ENCODE measurements at places on chromosomes 12 and 14. TPM values are rescaled to one million over a fixed set of nuclear protein-coding genes. Genes with fewer than 3 reads are reported as not detected.

DNA sequence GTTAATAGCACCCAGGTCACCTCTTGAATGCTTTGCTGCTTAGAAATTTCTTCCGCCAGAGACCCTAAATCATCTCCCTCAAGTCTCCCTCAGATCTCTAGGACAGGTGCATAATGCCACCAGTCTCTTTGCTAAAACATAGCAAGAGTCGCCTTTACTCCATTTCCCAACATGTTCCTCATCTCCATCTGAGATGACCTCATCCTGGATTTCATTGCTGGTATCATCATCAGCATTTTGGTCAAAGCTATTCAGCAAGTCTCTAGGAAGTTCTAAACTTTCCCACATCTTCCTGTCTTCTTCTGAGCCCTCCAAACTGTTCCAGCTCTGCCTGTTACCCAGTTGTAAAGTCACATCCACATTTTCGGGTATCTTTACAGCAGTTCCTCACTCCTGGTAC, 41.0 kb downstream of the KTN1 start:
- no peak overlapping the region for H3K4me3 ChIP-seq
- DNase-seq = no peak
- no peak overlapping the region for H3K27ac ChIP-seq
- H3K36me3 ChIP-seq = peaks cover 20% of the 10 kb centered on the region
- H3K27me3 ChIP-seq = no peaks in the 10 kb centered on the region

- peaks cover 27% of the 10 kb centered on the region for H3K4me1 ChIP-seq
- no peak for DNase-seq
- no peaks in the 10 kb centered on the region for H3K36me3 ChIP-seq
- peaks cover 13% of the 10 kb centered on the region for H3K27me3 ChIP-seq
- no peak overlapping the region for H3K27ac ChIP-seq
These were observed 62.3 kb upstream of the EGLN3 start for GRCh38 chr14:34012978-34013720.

DNA sequence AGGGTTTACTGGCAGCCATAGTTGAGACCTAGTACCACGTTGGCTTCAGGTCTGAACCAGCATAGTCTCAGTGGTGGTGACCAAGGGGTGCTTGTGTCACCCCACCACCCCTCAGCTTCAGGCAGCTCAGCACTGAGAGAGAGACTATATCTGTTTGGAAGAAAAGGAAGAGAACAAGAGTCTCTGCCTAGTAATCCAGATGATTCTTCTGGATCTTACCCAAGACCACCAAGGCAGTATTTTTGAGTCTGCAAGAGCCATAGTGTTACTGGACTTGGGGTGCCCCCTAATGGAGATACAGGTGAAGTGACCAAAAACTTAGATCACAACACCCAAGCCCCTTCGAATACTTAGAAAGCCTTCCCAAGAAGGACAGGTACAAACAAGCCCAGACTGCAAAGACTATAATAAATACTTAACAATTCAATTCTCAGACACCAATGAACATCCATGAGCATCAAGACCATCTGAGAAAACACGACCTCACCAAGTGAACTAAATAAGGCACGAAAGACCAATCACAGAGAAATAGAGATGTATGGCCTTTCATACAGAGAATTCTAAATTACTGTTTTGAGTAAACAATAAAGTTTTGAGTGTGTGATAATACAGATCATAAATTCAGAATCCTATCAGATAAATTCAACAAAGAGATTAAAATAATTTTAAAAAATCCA, 107.0 kb downstream of the HELB start:
- DNase-seq = peak; percentile 34
- H3K36me3 ChIP-seq = no peaks in the 10 kb centered on the region
- H3K27me3 ChIP-seq = no peaks in the 10 kb centered on the region
- no peaks in the 10 kb centered on the region for H3K4me1 ChIP-seq
- no peak overlapping the region for H3K4me3 ChIP-seq

GRCh38 chr14:61298824-61299223, 17.7 kb upstream of the TMEM30B start:
- DNase-seq = no peak
- no peak overlapping the region for H3K27ac ChIP-seq
- no peaks in the 10 kb centered on the region for H3K4me1 ChIP-seq
- no peaks in the 10 kb centered on the region for H3K27me3 ChIP-seq
- H3K36me3 ChIP-seq = no peaks in the 10 kb centered on the region

GRCh38 chr14:89957376-89957775, 1.6 kb downstream of the TDP1 start:
- H3K27me3 ChIP-seq = no peaks in the 10 kb centered on the region
- H3K36me3 ChIP-seq = peaks cover 3% of the 10 kb centered on the region
- DNase-seq = no peak
- peaks cover 43% of the 10 kb centered on the region for H3K4me1 ChIP-seq

DNA sequence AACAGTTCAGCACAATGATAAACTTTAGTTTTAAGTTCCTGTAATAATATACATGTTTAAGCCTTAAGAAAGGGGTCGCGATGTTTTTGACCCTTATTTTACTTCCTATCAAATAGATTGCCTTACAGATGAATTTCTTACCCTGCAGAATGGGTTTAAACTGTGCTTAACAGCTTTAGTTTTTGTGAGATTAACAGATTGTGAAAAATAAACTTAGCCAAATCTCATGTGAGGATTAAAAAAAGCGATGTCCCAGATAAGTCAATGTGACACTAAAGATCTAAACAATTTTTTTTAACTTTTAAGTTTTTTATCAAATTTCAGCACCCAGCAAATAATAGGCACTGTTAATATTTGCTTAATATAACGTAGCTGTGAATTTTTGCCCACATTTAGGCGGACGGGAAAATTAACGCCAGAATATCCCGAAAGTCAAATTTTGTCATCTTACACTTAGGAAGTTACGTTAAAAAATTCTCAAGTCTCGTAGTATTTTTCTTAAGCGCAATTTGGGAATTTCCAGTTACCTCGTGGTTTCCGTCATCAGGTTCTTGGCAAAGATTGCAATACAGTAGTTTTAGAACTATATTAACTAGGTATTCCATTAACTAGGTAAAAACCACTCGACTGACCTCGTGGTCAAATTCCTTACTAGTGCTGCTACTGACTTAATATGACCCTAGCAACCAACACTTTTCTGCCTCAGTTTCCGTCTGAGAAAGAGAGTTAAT, 1.2 kb downstream of the HNRNPC start:
- DNase-seq = no peak
- H3K36me3 ChIP-seq = peaks cover 7% of the 10 kb centered on the region
- peaks cover 5% of the 10 kb centered on the region for H3K27me3 ChIP-seq
- peaks cover 44% of the 10 kb centered on the region for H3K4me1 ChIP-seq
- H3K27ac ChIP-seq = peak overlapping the region; percentile 91

- no peak for DNase-seq
- H3K27ac ChIP-seq = no peak overlapping the region
- H3K4me1 ChIP-seq = no peaks in the 10 kb centered on the region
- H3K4me3 ChIP-seq = no peak overlapping the region
- H3K27me3 ChIP-seq = no peaks in the 10 kb centered on the region
These were observed 893.2 kb downstream of the SLC16A7 start for GRCh38 chr12:60489071-60489470.

DNA sequence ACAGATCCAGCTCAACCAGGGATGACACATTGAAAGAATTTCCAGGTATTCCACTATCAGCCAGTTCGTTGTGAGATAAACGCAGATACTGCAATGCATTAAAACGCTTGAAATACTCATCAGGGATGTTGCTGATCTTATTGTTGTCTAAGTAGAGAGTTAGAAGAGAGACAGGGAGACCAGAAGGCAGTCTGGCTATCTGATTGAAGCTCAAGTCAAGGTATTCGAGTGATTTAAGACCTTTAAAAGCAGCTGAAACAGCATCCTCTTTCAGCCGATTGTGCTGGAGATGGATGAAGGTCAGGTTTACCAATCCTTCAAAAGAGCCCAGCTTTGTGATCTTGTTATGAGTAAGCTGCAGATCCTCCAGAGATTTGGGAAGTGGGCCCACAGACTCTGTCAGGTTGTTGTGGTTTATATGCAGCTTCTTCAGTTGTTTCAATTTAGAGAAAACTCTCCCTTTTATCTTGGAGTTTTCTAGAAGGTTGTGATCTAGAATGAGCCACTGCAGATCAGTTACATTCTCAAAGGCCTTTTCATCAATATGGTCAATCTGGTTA, 3.0 kb downstream of the LUM start:
- H3K36me3 ChIP-seq = no peaks in the 10 kb centered on the region
- H3K4me3 ChIP-seq = no peak overlapping the region
- H3K27me3 ChIP-seq = no peaks in the 10 kb centered on the region
- no peak overlapping the region for H3K27ac ChIP-seq
- H3K4me1 ChIP-seq = no peaks in the 10 kb centered on the region

- H3K27me3 ChIP-seq = no peaks in the 10 kb centered on the region
- H3K36me3 ChIP-seq = no peaks in the 10 kb centered on the region
- no peak overlapping the region for H3K27ac ChIP-seq
- no peaks in the 10 kb centered on the region for H3K4me1 ChIP-seq
- DNase-seq = no peak
These were observed 11.8 kb upstream of the NUAK1 start for GRCh38 chr12:106150555-106150954.

- no peak overlapping the region for H3K27ac ChIP-seq
- H3K4me1 ChIP-seq = no peaks in the 10 kb centered on the region
- no peak overlapping the region for H3K4me3 ChIP-seq
- DNase-seq = no peak
- no peaks in the 10 kb centered on the region for H3K36me3 ChIP-seq
- no peaks in the 10 kb centered on the region for H3K27me3 ChIP-seq
These were observed 22.8 kb downstream of the GALNT8 start for GRCh38 chr12:4743046-4743445.

GRCh38 chr12:40762072-40762471, 69.8 kb downstream of the CNTN1 start:
- H3K36me3 ChIP-seq = no peaks in the 10 kb centered on the region
- DNase-seq = no peak
- no peaks in the 10 kb centered on the region for H3K27me3 ChIP-seq
- H3K27ac ChIP-seq = no peak overlapping the region

The GZMB gene
- not detected for total RNA-seq

The LIN7A gene
- total RNA-seq = 31.9 TPM

The MYF6 gene
- not detected for total RNA-seq

The TSHR gene
- total RNA-seq = not detected

The POU6F1 gene
- 0.41 TPM for total RNA-seq

The KIF5A gene
- 1.1 TPM for total RNA-seq

The CKB gene
- total RNA-seq = 92.4 TPM

The SLC8A3 gene
- total RNA-seq = not detected

The NELL2 gene
- 0.11 TPM for total RNA-seq

The VRTN gene
- total RNA-seq = not detected

The C14orf180 gene
- total RNA-seq = not detected

The LRRIQ1 gene
- not detected for total RNA-seq

The PLCZ1 gene
- not detected for total RNA-seq

The PLEKHG7 gene
- not detected for total RNA-seq

The ATN1 gene
- total RNA-seq = 2.1 TPM

Data from HepG2 (cell line).